Eye (tissue), 1 donor: ENCODE measurements at places on chromosomes 4 and X.
A peak's percentile ranks its signal among the peaks of the same experiment; 100 is the strongest.

- DNase-seq = no peak
Measured at GRCh38 chr4:92969650-92970379, 666.0 kb downstream of the GRID2 start.

- DNase-seq = peak; percentile 95
Measured at GRCh38 chr4:183905081-183905592, at the start of gene STOX2. TSS of gene STOX2 (plus strand) at chr4:183905307. CDS start at chr4:183906791, 1,484 bp downstream.

GRCh38 chrX:37350034-37350365 is 836 bp downstream of the PRRG1 start:
- DNase-seq = no peak

GRCh38 chrX:130952266-130953043 is 49.4 kb upstream of the ENOX2 start:
- DNase-seq = no peak

- no peak for DNase-seq
Measured at GRCh38 chr4:1297456-1298325, 8.0 kb downstream of the MAEA start.

DNA sequence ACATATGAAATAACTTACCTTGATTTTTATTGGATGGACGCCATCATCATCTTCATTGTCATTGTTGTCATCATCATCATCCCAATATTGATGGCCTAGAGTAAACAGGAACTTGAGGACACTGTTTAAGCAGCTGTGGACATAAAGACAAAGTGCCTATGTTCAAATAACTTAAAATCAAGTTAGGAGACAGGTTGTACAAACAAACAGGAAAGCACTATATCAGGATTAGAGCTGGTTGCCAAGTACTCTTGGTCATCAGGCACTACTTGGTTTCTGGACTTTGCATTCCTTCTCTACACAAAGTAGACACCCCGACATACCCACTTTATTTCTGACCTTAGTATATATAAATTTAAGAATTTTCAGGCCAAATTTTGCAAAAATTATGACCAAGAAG is 608.6 kb downstream of the KLHL13 start:
- DNase-seq = no peak

DNA sequence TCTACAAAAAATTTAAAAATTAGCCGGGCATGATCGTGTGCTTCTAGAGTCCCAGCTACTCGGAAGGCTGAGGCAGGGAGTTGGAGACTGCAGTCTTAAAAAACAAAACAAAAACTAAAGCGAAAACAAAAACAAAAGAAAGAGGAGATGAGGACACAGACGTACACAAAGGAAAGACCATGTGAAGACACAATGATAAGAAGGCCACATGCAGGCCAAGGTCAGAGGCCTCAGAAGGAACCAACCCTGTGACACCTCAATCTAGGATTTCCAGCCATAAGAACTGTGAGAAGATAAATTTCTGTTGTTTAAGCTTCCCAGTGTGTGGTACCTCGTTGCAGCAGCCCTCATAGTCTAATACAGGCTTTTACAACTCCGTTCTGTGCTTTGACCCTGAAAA is 177.0 kb upstream of the ATP6AP2 start:
- no peak for DNase-seq

GRCh38 chrX:24025741-24026403 is 1.1 kb downstream of the KLHL15 start:
- DNase-seq = peak; percentile 81

DNA sequence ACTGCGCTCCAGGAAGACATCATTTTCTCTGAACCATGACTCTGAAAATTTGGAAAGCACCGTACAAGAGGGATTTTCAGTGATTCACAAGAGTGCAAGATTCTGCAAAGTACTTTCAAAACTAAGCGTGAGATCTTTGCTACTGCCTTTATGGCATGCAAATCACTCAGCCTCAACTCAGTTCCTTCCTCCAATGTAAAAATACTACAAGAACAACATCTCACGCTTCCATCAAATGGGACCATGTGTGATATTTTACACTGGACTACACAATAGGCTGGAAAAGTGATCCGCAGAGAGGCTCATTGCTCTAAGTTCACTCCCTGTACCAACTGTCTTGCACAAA is 674 bp upstream of the IL15 start:
- no peak for DNase-seq

- DNase-seq = peak; percentile 3
Measured at GRCh38 chrX:40581336-40581920, 658 bp downstream of the ATP6AP2 start.

DNA sequence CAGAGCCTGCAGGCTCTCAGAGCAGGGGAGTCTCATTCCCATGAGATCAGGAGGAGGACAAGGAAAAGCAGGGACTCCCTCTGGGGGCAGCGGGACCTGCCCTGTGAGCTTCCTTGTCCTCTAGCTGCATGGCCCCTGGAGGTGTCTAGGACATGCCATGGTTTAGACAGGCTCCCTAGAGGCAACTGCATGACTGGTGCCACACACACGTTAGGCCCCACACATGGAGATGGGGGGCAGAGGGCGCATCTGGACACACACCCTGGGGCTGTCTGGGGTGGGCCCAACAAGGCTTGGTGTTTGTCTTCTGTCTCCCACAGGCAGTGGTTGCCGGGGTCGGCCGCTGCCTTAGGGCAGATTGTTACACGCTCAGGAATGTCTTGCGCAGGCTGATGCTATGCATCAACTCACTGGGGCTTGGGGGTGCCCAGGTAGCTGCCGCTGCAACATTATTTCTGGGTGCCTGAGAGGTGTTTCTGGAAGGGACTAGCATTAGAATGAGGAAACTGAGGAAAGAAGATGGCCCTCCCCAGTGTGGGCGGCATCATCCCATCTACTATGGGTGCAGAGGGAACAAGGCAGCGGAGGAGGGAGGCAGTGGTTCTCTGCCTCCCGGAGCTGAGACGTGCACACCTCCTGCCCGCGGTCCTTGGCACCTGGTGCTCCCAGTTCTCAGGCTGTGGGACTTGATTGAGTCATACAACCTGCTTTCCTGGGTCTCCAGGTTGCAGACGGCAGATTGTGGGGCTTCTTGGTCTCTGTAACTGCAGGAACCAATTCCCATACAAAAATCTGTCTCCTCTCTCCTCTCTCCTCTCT is 32.1 kb upstream of the GPR78 start:
- DNase-seq = no peak
